Endodermal cell (in vitro differentiated cells): ENCODE measurements at places on chromosomes 12 and 14. TPM values are rescaled to one million over a fixed set of nuclear protein-coding genes. Genes with fewer than 3 reads are reported as not detected.

TUNAR gene
- total RNA-seq, result 30.0 to 37.3 TPM (median 30.0 TPM) in 3 replicates

LTB4R gene
- total RNA-seq, result 4.5 and 6.4 TPM in 2 replicates

AEBP2 gene
- 68.4 and 78.4 TPM in 2 replicates for total RNA-seq

LRRC9 gene
- 2.4 to 4.6 TPM (median 3.5 TPM) in 3 replicates for total RNA-seq

SLC17A8 gene
- total RNA-seq, result 0.23 to 0.35 TPM in 2 of 3 replicates, not detected in the other

DACT1 gene
- total RNA-seq, result 4.2 and 6.3 TPM in 2 replicates

PAX9 gene
- total RNA-seq, result 0.19 to 2.2 TPM (median 0.22 TPM) in 3 replicates

HOXC6 gene
- total RNA-seq, result not detected in 2 replicates

ITPR2 gene
- 71.7 and 74.4 TPM in 2 replicates for total RNA-seq

SOX5 gene
- 20.9 and 30.7 TPM in 2 replicates for total RNA-seq

DNAH10 gene
- total RNA-seq, result 0.54 and 0.64 TPM in 2 replicates

IPO4 gene
- total RNA-seq, result 51.1 to 59.6 TPM (median 56.3 TPM) in 3 replicates

KRT79 gene
- not detected in 2 replicates for total RNA-seq

CNOT2 gene
- 93.9 and 96.2 TPM in 2 replicates for total RNA-seq

GRCh38 chr14:21107283-21107800 lies 6.5 kb downstream of the TMEM253 start:
- no peak overlapping the region for H3K4me3 ChIP-seq
- DNase-seq, result no peak
- H3K36me3 ChIP-seq, result no peaks in the 10 kb centered on the region
- no peaks in the 10 kb centered on the region for H3K27me3 ChIP-seq
- H3K27ac ChIP-seq, result peak overlapping the region; percentile 20

GRCh38 chr14:98304574-98304973 lies 967.4 kb downstream of the BCL11B start:
- H3K4me3 ChIP-seq, result no peak overlapping the region
- H3K27me3 ChIP-seq, result no peaks in the 10 kb centered on the region
- no peak for DNase-seq
- H3K27ac ChIP-seq, result no peak overlapping the region

DNA sequence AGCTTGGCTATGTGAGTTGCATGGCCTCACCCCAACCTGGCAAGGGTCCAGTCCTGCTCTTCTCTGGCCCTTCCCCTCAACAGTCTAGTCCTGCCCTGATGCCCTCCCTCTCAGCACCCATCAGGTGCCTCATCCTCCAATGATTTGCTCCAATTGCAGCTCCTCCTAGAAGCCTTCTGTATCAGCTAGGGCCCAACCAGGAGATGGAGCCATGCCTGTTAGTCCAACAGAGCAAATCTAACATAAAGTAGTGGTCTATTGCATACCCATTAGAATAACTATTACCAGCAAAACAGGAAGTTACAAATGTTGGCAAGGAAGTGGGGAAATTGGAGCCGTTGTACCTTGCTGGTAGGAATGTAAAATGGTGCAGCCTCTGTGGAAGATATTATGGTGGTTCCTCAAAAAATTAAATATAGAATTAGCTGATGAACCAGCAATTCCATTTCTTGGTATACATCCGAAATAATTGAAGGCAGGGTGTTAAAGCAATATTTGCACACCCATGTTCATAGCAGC lies 163.5 kb downstream of the VRK1 start:
- no peak overlapping the region for H3K4me3 ChIP-seq
- DNase-seq, result no peak
- H3K27ac ChIP-seq, result no peak overlapping the region
- no peaks in the 10 kb centered on the region for H3K4me1 ChIP-seq
- H3K36me3 ChIP-seq, result no peaks in the 10 kb centered on the region

GRCh38 chr14:99675382-99675835 lies 8.7 kb upstream of the CYP46A1 start:
- H3K27me3 ChIP-seq, result no peaks in the 10 kb centered on the region
- peaks cover 7% of the 10 kb centered on the region for H3K4me1 ChIP-seq
- no peak for DNase-seq

DNA sequence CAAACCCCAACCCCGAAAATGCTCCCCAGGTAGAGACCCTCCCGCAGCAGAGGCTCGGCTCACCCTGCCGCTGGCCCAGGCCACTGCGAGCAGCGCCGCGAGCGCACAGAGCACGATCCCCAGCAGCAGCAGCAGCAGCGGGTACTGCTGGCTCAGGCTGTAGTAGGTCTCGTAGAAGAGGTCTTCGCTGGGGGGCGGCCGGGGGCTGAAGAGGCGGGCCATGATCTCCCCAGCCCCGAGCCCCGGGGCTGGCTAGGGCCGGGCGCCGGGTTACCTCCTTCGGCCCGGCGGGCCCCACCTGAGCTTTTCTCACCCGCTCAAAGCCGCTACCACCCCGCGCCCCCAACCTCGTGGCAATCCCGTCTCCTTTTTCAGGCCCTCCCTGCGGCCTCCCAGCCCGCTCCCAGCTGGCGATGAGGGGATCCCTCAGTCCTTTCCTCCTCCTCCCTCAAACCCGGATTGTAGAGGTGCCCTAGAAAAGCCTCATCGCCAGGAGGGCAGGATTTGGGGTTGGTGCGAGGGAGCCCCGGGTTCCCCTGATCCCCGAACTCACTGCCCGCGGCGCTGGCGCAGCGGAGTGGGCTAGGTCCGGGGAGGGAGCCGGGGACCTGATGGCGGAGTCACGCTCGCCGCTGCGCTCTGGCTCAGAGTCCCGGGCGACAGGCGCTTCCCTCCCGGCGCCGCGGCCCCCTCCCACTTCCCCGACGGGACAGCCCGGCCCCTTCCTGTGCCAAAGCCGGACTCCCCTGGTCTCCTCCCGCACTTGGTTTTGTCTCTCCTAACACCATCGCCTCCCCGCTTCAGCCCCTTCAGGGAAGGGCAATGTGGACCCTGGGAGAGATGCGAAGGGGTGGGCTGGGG lies at the start of gene ADCY4:
Gene ADCY4, minus strand, starts transcription at position 641 of the 861 bp plus-strand sequence. Its CDS starts 419 bp downstream, at position 222.
- peak; percentile 72 for DNase-seq
- peaks cover 98% of the 10 kb centered on the region for H3K27me3 ChIP-seq
- H3K4me3 ChIP-seq, result peak within 1 kb of the TSS; percentile 73
- no peak within 1 kb of the TSS for H3K27ac ChIP-seq

DNA sequence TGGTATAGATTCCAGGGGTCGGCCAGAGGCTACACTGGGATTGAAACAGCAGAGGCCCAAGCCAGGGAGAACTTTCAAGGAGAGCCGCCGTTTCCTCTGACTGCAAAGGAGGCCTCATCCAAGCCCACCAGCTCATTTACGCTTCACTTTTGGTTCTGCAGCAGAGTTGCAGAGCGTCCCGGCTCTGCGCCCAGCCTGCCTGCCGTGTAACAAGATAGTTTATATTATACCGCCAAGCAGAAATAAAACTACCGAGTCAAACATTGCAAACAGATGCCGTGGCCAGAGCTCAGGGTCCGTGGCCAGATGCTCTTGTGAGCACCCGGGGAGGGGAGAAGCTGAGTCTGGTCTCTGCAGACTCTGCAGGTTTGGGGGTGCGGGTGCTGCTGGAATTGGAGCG lies 60.7 kb upstream of the TBX3 start:
- no peaks in the 10 kb centered on the region for H3K36me3 ChIP-seq
- no peak for DNase-seq
- no peak overlapping the region for H3K4me3 ChIP-seq

- no peaks in the 10 kb centered on the region for H3K4me1 ChIP-seq
- no peak for DNase-seq
- no peak overlapping the region for H3K4me3 ChIP-seq
- H3K27me3 ChIP-seq, result no peaks in the 10 kb centered on the region
- peaks cover 7% of the 10 kb centered on the region for H3K36me3 ChIP-seq
Observed at GRCh38 chr12:96338852-96339471, 61.3 kb downstream of the CDK17 start.

GRCh38 chr14:94780536-94781399 lies 10.9 kb upstream of the GSC start:
- no peak overlapping the region for H3K27ac ChIP-seq
- no peaks in the 10 kb centered on the region for H3K36me3 ChIP-seq
- peak; percentile 84 for DNase-seq
- peaks cover 34% of the 10 kb centered on the region for H3K27me3 ChIP-seq

DNA sequence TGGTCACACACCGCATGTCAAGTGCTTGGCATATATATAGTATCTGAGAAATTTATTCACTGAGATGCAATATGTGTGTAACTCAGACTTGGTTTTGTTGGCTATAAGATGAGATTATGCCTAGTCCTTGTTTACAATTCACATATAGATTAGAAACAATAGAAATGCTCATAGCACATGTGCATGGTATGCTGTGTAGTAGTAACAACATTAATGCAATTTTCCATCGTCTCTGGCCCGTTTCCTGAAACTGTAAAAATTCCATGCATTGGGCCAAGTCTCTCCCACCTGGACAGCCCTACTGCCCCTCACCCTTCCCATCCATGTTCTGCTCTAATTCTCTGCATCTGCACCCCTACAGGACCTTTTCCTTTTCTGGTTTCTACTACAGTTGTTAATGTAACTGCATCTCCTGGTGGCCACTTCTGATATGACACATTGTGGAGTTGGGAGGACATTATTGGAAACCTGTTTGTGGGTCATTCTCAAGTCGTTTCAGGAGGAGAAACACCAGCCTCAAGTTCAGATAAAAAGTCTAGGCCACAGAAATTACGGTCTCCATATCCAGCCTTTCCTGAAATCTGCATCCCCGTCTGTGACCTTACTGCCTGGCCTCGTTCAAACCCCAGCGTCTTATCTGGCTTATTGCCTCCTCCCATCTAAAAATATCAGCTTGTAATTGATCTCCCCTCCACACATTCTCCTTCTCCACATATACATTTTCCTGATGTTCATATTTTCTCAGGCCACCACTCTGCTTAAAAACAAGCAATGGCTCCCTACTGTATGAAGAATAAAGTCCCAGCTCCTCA lies 37.5 kb downstream of the EMP1 start:
- no peaks in the 10 kb centered on the region for H3K36me3 ChIP-seq
- peak; percentile 91 for DNase-seq
- no peaks in the 10 kb centered on the region for H3K4me1 ChIP-seq

- H3K27me3 ChIP-seq, result no peaks in the 10 kb centered on the region
- no peak overlapping the region for H3K4me3 ChIP-seq
- H3K36me3 ChIP-seq, result no peaks in the 10 kb centered on the region
- no peak for DNase-seq
Observed at GRCh38 chr12:18683327-18684013, 54.3 kb downstream of the PLCZ1 start.

GRCh38 chr14:76995279-76996035 lies 33.1 kb downstream of the IRF2BPL start:
- peak; percentile 71 for DNase-seq
- no peak overlapping the region for H3K27ac ChIP-seq
- no peaks in the 10 kb centered on the region for H3K27me3 ChIP-seq
- H3K4me3 ChIP-seq, result no peak overlapping the region
- peaks cover 17% of the 10 kb centered on the region for H3K4me1 ChIP-seq
- no peaks in the 10 kb centered on the region for H3K36me3 ChIP-seq

DNA sequence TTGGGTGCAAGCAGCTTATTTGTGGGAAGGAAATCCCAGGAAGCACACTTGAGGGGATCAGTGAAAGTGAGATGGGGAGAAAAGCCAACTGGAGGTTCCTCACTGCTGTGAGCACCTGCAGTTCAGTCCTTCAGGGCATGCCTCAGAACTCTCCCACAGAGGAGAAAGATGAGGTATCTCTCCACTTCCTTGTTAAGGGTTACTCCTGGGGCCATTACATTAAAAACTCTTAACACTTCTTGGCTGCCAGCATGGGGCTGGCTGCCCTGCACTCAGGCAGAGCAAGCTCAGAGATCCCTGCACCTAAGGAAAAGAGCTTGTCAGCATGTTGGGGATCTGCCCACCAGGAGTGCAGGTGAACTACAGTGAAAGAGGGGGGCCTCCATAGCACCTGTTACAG lies 28.8 kb downstream of the FERMT2 start:
- peak; percentile 53 for DNase-seq
- peaks cover 9% of the 10 kb centered on the region for H3K4me1 ChIP-seq
- no peak overlapping the region for H3K27ac ChIP-seq
